NCI-H524 treated with DMSO at 0.1 percent for 48 hours (cell line): ENCODE measurements at places on chromosomes 2 and 18.
A peak's percentile ranks its signal among the peaks of the same experiment; 100 is the strongest.

DNA sequence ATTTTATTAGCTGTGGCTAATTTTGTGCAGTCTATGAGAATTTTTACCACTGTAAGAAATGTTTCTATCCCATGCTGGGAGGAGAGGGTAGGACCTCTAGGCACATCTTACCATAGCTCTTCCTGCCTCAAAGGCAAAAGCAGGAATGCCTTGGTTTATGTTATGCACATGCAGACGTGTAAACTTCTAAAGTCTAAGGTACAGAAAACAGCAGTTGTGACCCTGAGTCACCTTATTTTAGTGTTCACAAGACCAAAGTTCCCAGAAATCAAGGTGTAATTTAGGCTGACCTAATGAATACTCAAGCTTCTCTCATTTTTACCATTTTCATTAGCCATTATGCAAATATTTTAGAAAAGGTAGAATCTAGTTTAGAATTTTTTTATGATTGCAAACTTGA lies 15.4 kb upstream of the WIPF1 start:
- no peak for DNase-seq

DNA sequence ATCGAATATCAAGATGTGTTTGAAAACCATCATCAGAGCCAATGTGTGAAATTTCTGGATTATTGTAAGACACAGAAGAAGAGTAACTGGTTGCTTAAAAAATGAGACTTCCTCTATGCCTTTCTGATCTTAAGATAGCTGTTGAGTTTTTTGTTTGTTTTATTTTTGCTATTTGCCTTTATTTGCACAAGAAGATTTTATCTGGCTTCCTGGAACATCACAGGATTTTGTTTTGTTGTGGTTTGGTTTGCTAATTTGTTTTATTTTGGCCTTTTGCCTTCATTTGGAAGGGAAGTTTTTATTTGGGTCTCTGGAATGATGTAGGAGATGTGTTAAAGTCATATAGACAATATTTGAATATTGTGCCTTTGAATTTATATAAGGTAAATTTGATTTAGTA lies 3.9 kb upstream of the CYTIP start:
- DNase-seq: no peak

- DNase-seq: no peak
These were observed 92.3 kb upstream of the ALPP start for GRCh38 chr2:232286001-232286868.

- DNase-seq: no peak
These were observed 434.7 kb downstream of the NRXN1 start for GRCh38 chr2:50597206-50597605.

- no peak for DNase-seq
These were observed 169.4 kb downstream of the GALNT1 start for GRCh38 chr18:35750929-35751328.

- no peak for DNase-seq
These were observed 142.0 kb upstream of the APCDD1 start for GRCh38 chr18:10312326-10313015.

DNA sequence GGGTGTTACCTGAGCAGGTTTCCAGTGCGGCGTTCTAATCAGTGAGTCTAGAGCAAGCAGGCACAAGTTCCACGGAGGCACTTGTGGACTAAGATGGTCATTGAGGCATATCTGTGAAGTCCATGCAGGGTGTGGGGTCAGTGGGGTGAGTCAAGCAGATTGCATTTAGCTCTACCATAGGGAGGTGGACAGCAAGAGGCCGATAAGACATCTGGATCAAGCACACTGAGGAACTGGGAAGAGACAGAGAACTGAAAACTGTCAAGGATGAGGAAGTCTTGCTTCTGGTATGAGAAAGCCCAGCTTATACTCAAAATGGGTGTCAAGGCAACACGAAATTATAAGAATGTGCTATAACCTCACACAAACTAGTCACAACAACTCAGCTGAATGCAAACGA lies 61.2 kb upstream of the SLC39A10 start:
- no peak for DNase-seq

- DNase-seq: no peak
These were observed 20.5 kb downstream of the MLPH start for GRCh38 chr2:237507512-237507911.

GRCh38 chr2:231290321-231291015 lies 92.0 kb downstream of the ARMC9 start:
- no peak for DNase-seq

GRCh38 chr18:7048081-7048480 lies 69.5 kb downstream of the LAMA1 start:
- no peak for DNase-seq

DNA sequence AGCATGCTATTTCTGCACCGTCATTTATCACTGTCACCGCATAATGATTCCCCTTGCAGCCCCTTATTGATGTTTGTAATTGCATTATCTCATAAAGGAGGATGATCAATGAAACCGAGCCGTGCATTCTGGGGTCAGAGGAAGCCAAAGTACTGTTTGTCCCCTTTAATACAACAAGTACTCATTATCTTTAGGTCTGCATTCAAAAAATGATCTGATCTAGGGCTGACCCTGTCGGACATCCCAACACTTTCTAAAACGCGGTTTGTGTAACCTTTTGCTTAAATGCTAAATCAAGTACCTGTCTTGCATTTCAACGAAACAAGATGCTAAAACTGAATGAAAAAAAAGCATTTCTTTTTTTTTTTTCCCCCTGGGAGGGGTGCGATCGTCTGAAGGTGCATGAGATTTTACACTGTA lies 143.8 kb downstream of the MEIS1 start:
- no peak for DNase-seq

- DNase-seq: no peak
These were observed 36.6 kb downstream of the CYP26B1 start for GRCh38 chr2:72111061-72111460.

GRCh38 chr2:147865560-147865959 lies 20.7 kb downstream of the ACVR2A start:
- DNase-seq: no peak

DNA sequence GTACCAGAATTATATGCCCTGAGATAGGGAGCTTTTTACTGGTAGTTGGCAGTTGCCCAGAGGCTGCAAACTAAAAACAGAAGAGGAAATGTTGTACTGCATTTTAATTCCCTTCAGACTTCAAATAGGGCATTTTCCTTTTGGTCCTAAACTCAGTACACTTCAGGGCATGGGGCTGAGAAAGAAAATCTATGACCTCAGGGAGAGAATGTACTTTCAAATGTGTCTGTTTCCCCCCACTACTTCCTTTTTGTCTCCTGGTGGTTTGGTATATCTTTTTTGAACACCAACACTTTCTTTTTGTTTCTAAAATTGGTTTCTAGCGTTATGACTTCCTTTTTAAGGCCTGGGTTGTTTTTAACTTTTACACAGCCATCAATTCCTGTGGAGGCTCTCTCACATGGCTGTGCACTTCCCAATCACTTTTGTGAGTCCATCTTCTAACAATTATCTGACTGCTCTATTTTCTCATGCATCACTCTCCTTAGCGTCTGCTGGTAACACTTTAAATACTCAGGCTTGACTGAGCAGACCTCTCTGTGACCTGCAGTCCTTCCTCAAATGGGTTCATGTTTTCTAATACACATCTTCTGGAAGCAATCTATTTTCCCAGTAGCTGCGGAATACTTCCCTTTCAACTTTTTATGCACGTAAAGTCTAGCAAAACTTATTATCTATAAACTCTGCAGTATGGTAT lies 596.0 kb downstream of the LRP1B start:
- DNase-seq: no peak

DNA sequence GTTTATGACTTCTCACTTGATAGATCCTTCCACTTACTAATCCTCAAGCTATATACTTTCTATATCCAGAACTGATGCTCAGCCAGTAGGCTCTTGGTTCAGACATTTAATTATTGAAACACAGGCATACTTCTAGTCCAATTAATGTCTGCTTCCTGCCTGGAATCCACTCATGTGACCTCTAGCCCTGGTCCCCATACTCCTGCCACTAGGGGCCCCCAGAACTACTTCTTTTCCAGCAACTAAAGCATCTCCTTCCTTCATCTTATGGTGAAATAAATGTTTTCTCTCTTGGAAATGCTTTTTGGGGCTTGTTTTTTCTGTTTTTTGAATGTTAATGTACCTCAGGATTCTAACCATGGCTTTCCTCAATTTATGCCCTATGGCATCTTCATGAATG lies 527.6 kb downstream of the SATB2 start:
- no peak for DNase-seq

- DNase-seq: no peak
These were observed 99.5 kb downstream of the EPB41L3 start for GRCh38 chr18:5444269-5444668.

DNA sequence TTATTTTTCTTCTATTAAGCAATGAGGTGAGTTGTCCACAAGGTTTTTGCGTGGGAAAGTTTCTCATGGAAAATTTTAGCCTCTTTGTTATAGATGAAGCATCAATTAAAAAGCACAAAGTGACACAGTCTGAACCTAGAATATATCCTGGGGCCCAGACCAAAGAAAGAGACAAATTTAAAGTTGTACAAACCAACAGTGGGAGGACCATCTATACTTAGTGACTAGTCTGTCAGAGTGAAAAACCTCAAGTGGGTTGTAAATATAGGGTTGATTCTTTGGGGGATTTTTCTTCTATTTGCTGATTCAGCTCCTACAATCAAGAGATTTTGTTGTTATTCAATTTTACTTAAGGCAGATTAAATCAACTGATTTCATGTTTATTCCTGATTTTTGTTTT lies 256.2 kb downstream of the SATB2 start:
- DNase-seq: no peak

DNA sequence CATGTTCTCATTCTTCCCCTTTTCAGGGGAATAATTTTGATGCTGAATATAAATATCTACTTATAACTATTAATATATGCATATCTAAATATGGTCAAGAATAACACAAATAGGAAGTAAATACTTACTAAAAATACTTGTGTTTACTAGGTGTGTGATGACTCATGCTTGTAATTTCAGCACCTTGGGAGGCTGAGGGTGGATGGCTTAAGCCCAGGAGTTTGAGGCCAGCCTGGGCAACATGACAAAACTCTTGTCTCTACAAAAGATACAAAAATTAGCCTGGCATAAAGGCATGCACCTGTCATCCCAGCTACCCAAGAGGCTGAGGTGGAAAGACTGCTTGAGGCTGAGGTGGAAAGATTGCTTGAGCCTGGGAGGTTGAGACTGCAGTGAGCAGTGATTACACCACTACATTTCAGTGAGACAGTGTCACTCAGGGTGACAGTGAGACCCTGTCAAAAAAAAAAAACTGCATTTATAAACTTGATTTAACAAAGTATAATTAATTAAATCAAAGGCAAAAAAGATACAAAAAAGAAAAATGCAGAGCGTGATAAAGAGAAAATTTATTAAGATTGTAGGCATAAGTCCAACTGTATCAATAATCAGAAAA lies 703.1 kb upstream of the VRK2 start:
- no peak for DNase-seq

GRCh38 chr2:214034417-214034816 lies 376.4 kb upstream of the VWC2L start:
- no peak for DNase-seq

DNA sequence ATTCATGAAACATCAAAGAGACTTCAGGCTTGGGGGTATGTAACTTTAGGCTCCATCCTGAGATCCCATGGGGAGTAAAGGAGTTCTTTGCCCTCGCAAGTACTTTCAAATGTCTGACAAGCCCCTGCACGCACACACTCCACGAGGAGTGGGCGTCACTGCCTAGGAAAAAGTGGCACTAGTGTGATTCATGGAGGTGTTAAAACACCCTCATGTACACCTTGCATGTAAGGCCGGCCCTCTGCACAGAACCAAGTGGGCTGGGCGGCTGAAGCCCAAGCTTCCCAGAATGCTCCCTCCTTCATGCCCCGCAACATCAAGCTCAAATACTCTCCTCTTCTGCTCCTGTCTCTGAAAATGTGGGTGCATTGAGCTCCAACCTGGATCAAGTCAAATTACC lies 7.8 kb downstream of the HS1BP3 start:
- no peak for DNase-seq

DNA sequence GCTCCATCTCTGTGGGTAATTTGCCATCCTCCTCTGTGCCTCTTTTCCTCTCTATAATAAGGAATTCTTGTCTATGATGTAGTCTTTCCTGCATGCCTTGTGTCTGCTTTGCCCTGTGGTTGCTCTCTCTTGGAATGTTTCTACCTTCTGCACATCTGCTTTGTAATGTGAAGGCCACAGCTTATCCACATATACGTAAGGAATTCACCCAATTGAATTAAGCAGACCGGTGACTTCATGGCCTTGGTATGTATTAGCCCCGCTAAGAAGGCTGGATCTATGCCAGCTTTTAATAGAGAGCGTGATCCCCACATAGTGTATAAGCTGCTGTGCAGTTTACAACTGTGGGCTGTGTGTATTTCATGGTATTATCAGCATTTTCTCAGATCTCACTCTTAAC lies 274.7 kb downstream of the RNF144A start:
- peak; percentile 15 for DNase-seq

- DNase-seq: no peak
These were observed 197.5 kb downstream of the SCG2 start for GRCh38 chr2:223404616-223405015.

DNA sequence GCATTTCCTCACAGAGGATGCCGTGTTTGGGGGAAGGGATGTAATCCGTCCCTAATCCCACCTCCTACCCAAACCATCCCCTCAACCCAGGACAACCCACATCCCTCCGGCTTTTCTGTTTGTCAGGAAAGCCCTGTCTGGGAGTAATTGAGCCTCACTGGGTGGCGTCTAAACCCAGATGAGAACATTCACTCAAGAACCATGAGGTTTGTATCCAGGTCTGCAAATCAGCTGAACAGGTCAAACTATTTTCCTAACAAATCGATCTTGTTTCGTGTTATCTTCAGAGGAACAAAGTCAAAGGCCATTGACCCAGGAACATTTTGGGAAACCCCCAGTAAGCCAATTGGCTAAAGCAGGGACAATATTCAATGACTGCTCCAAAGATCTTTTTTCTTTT lies 25.7 kb downstream of the CYP27C1 start:
- DNase-seq: no peak

- no peak for DNase-seq
These were observed 4.3 kb downstream of the DCTN1 start for GRCh38 chr2:74375838-74376237.

DNA sequence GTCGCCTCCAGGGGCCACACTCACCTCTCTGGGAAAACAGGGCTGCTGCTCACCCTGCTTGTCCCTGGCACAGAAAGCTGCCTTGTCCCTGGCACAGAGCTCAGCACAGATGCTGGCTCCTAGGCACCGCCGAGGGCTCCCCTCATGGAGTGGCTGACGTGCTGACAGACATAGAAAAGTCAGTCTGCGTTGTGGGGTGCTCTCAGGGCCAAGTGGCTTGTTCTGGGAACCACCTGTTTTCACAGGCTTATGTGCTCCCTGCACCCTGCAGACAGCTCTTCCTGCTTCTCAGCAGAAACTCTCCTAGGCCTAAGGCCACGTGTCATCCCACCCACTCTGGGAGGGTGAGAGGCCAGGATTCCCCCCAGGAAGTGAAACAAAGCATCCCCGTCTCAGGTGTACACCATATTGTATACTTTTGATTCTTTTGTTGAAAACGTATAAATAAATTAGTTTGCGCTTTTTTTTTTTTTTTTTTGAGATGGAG lies 84.7 kb upstream of the TMEM200C start:
- no peak for DNase-seq

DNA sequence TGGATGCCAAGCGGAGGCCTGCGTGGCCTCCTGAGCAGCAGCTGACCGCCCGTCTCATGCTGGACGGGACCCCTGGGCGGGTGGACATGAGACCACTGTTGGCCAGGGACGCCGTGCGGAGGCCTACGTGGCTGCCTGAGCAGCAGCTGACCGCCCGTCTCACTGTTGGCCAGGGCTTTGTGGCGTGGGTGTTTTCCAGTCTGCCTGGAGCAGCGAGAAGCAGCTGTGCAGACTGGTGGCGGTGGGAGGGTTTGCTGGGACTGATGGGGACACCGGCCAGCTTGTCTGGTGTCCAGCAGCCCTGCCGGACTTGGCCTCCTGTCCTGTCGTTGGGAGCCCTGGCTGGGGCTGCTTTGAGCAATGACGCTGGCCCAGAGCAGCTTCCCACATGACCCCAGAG lies 5.8 kb upstream of the D2HGDH start:
- no peak for DNase-seq
